Suppressor macrophage treated with lipopolysaccharide for 1 hour (primary cell): ENCODE measurements at places on chromosomes 4 and X.
A peak's percentile ranks its signal among the peaks of the same experiment; 100 is the strongest.

DNA sequence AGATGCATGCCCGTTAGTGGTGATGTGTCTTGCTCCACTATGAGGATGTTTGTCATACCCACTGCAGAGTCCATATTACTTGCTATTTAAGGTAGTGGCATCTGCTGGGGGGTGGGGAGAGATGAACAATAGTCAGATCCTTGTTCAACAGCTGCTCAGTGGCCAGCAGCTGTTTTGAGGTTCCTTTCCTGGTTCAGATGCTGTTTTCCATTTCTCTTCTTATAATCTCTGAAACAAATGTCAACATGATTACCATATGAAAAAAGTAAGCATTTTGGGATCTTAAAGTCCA, 1567.9 kb upstream of the TENM3 start:
- DNase-seq, result no peak

GRCh38 chr4:158710814-158711213, 12.4 kb downstream of the PPID start:
- DNase-seq, result peak; percentile 25

- DNase-seq, result no peak
These were observed 25.9 kb downstream of the DCX start for GRCh38 chrX:111386077-111386476.

DNA sequence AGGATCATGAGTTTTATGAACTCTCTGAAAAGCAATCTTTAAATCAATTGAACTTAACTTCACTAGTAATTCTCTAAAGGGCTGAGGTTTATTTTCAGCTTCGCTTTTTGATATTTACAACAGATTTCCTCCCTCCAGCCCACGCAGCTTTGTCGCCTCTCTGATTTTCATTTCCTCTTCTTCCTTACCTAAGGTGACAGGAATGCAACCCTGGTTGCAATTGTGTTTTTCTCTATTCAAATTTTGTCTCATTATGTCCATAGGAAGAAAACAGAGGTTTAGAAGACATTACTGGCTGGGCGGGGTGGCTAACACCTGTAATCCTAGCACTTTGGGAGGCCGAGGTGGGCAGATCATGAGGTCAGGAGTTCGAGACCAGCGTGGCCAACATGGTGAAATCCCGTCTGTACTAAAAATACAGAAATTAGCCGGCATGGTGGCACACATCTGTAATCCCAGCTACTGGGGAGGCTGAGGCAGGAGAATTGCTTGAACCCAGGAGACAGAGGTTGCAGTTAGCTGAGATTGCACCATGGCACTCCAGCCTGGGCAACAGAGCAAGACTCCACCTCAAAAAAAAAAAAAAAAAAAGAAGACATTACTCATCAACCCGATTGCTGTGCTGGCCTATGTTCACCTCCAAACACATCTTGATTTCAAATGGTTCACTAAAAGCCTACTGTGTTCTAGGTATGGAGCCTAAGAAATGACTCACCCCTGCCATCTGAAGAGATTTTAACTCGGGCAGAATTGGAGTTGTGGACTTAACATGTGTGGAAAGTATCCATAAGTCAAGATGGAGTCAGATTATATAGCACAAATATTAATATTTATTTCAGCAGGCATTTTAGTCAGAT, 36.8 kb downstream of the VSIG4 start:
- DNase-seq, result peak; percentile 49

DNA sequence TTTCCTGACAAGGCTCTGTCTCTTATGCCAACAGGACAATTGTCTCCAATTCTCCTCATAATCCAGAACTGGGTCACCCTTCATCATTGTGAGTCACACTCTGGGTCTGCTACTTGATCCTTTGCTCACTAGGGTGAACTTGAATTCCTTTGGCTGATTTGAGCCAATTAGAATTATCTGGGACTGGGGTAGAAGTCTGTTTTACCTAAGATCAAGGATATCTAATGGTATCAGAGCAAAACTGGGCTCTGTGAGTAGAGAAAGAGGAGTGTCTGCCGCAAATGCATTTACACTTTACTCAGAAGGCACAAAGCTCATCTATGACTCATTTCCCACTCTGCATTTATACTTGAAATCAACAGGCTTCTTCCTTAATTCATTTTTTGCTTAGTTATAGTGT, 72.6 kb downstream of the PITX2 start:
- peak; percentile 4 for DNase-seq

- DNase-seq, result peak; percentile 88
These were observed 334.5 kb upstream of the NOCT start for GRCh38 chr4:138680989-138681604.

- peak; percentile 80 for DNase-seq
These were observed 27.3 kb downstream of the CT45A1 start for GRCh38 chrX:135740681-135741149.
